Trophoblast cell (in vitro differentiated cells and primary cell): ENCODE measurements at places on chromosomes 5 and 9.

DNA sequence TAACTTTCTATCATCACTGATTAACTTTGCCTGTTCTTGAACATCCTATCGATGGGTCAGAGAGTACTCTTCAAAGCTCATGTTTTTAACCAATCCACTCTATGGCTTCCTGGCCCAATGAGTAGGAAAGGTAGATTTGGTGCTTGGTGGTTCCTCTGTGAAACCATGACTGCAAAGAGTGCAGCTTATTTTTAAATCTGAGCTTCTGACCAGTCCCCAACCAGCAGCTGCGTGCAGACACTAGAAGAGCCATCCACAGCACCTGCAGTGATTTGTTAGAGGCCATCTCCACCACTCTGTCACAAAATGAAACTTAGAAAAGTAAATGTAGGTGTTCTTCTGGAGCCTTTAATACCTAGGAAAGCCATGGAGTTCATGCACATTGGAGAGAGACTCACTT lies 107.3 kb upstream of the WWC1 start:
- DNase-seq: no peak

DNA sequence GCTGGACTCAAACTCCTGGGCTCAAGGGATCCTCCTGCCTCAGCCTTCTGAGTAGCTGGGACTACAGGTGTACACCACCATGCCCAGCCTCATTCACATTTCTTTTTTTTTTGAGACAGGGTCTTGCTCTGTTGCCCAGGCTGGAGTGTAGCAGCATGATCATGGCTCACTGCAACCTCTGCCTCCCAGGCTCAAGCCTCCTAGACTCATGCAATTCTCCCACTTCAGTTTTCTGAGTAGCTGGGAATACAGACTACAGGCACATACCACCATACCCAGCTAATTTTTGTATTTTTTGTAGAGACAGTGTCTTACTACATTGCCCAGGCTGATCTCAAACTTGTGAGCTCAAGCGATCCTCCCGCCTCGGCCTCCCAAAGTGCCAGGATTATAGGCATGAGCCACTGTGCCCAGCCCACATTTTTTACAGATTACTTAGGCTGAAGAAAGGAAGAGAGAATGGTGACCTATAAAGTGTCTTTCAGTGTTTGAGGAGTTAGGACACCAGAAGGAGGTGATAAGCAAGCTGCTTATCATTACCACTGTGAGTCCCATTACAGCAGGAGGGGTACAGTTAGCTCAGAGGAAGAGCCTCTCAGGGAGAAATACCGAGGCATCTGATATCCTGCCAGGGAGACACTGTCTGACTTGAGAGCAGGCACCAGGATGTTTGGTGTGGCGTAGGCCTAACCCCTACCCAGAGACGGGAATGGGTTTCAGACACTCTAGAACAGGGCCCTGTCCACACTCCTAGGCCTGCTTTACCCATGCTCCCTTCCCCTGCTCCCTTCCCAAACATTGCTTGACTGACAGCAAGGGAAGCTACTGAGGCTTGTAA lies 9.7 kb downstream of the FAXDC2 start:
- no peak for DNase-seq

DNA sequence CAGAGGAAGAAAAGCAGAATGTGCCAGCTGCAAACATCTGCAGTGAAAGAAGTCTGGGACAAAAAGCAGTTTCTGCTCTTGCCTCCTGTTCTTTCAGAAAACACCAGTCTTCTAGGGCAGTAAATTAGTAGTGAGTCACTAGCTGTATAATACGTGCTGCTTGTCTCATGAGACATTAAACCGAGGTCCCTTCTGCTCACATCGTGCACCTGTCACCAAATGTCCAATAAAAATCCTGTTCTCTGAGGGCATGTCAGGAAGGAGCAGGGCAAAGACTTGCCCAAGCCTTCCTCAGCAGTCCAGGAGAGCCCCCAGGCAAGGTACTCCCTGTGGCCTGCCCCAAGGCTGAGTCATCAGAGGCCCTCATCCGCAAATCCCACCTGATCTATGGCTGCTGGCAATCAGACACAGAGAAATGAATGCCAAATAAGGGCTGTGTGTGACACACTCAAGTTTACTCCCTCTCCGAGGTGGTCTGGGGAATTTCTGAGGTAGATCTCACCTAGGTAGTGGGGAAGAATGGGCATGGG lies 255.3 kb upstream of the SMARCA2 start:
- DNase-seq: peak; percentile 89

DNA sequence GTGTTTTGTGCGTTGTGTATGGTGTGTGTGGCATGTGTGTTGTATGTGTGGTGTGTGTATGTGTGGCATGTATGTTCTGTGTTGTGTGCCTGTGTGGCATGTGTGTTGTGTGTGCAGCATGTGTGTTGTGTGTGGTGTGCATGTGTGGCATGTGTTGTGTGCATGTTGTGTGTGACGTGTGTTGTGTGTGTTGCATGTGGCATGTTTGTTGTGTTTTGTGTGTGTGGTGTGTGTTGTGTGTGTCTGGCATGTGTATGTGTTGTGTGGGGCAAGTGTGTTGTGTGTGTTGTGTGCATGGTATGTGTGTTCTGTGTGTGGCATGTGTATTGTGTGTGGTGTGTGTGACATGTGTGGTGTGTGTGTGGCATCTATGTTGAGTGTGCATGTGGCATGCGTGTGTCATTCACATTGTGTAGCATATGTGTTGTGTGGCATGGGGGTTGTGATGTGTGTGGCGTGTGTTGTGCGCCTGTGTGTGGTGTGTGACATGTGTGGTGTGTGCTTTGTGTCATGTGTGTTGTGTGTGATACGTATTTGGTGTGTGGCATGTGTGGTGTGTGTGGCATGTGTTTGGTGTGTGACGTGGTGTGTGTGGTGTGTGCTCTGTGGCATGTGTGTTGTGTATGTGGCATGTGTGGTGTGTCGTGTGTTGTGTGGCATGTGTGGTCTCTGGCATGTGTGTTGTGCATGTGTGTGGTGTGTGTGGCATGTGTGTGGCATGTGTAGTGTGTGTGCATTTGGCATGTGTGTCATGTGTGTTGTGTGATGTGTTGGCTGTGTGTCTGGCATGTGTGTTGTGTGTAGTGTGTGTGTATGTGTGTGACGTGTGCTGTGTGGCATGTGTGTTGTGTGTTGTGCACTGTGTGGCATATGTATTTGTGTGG lies 46.6 kb upstream of the IRX4 start:
- no peak for DNase-seq

DNA sequence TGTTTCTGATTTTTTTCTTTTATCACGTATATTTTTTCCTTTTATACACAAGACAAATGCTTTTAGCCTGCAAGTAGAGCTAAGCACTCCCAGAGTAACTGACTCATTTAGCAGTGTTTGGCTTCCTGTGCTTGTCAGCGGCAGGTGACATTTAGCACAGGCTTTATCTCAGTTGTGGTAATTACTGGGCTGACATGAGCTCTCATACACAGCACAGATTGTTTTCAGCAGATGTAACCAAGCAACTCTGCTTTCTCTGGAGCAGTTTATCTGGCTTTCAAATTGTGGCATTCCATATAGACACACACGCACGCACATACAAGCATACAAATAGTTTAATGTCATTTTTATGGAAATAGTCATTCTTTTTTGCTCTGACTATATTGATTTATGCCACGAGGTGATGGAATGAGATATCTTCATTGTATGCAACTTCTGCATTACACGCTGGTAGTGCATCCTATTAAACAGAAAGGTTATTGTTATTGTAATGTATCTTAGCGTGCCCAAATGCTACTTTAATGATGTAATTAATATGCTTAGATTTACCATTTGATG lies 379.0 kb upstream of the GRAMD2B start:
- DNase-seq: peak; percentile 27

DNA sequence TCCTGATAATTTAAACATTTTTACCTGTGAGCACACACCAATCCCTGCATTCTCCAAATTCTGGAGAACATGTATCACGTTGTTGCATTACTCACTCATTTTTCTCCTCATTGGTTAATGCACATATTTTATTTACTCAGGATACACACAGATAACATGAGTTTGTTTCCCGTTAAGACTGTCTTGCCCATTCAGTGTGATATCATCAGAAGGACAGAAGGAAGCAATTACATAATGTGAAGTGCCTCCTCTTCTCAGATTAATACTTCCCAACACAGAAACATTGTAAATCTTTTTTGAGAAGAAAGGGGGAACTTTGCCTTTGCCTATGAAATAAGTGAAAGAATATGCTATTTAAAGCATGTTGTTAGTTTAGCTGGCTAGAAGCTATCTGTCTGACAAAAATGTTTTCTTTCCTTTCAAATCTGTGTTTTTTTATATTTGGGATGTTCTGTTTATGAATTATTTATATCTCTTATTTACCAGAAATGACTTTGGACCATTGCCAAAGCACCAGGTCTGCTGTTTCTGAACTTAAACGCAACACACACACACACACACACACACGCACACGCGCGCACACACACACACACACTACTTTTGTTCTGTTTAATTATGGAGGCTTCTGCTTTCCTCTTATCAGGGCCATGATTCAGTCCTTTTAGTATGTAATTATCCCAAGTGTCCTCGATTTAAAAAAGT lies 186.5 kb downstream of the CHSY3 start:
- DNase-seq: no peak

DNA sequence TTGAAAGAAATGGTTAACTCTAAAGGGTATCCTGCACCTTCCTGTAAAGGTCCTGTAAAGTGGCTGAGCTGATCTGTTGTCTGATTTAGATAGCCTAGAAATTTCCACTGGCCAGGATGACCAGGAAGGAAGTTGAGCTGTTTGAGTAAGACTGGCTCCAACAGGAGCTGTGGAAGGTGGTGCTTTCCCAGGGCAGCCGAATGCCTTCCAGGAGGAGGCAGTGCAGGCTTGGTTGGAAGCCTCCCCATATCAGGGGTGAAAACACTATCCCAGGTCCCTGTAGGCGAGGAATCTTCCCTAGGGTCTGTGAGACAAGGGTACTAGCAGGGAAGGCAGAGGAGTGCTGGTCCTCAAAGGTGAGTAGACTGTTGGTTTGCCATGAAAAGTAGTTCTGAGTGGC lies 98.4 kb downstream of the LIX1 start:
- DNase-seq: peak; percentile 50

DNA sequence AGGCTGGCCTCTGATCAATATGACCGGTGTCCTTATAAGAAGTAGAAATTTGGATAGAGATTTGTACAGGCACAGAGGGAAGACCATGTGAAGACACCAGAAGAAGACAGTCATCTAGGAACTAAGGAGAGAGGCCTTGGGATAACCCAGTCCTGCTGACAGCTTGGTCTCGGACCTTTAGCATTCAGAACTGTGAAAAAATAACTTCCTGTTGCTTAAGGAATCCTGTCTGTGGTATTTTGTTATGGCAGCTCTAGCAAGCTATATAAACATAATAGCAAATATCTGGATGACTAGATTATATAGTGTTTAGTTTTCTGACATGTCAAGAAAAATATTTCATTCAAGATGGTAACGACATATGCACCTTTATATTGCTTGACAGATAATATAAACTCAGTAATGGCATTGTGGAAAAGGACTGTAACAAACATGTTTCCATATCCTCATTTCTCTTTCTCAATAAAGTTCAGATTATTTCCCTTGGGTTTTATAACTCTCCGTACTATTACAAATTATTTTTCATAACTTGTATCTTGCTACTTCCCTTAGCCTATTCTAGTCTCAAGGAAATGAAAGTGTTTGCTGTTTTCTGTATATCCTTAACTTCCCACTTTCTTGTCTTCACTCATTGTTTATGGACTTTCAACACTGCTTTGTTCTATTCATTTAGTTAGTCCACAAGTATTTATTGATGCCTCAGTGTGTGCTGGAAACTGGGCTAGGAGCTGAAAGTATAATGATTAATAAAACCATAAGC lies 62.4 kb downstream of the KIAA1958 start:
- no peak for DNase-seq

GRCh38 chr9:100098046-100098886 lies 534 bp downstream of the ERP44 start:
- DNase-seq: peak; percentile 77

GRCh38 chr5:108827131-108827530 lies 79.4 kb downstream of the FER start:
- no peak for DNase-seq

DNA sequence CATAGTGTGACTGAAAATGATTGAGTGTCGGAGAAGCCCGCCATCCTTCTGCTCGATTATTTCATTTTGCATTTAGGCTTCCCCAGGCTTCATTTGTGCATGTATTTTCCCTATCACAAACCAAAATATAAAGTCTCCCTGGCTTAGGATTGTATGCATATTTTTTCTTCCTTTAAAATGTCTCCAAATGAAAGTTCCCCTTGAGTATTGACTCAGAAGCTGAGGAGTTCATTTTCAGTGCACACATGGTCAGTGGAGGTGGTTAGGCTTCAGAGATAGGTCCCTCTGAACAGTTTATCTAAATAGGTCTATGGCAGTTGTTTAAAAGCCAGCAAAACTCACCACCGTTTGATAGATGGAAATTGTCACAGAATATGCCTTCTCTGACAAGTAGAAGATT lies 97.2 kb downstream of the TLE4 start:
- DNase-seq: no peak

GRCh38 chr9:96382175-96382574 lies 1.3 kb downstream of the SLC35D2 start:
- DNase-seq: no peak

DNA sequence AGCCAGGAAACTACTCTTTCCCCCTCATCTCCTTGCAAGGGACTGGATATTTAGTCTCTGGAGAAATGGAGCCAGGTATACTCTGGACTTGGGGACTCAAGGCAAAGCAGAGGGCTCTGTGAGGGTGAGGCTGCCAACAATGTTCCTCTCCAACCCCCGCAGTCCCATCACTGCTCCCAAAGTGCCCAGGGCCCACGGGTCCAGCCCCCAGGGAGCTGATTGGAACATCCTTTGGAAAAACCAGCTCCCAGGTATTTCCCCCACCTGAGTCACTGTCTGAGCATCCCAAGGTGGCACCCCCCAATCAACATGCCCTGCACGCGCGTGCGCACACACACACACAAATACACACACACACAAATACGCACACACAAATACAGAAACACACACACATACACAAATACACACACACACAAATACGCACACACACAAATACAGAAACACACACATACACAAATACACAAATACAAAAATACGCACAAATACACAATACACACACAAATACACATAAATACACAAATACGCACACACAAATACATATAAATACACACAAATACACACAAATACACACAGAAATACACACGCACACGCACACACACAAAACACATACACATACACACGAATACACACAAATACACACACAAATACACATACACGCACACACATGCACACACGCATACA lies 137.4 kb downstream of the DAB2IP start:
- DNase-seq: no peak

DNA sequence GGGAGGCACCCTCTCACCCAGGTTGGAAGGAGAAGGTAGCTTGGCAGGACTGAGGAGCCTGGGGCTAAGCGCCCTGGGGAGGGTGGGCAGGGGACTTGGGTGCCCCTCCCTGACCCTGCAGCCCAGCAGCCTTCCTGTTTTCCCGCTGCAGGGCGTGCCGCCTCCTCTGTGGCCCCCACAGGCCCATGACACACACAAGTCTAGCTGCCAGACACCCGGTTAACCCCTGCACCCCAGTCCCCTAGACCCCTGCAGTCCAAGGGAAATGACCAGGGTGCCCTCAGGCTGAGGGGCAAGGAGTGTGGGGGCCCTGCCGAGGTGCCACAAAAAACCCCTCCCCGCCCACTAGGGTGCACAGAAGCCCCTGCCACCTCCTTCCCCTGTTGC lies 33.0 kb downstream of the GOLGA2 start:
- no peak for DNase-seq
